ENCODE measurements at places on chromosomes 2 and 18.

- no peak for DNase-seq
Observed at GRCh38 chr2:235170536-235171521, 219.0 kb downstream of the SH3BP4 start.

GRCh38 chr2:234033174-234033573, 17.3 kb upstream of the SPP2 start:
- DNase-seq: no peak

DNA sequence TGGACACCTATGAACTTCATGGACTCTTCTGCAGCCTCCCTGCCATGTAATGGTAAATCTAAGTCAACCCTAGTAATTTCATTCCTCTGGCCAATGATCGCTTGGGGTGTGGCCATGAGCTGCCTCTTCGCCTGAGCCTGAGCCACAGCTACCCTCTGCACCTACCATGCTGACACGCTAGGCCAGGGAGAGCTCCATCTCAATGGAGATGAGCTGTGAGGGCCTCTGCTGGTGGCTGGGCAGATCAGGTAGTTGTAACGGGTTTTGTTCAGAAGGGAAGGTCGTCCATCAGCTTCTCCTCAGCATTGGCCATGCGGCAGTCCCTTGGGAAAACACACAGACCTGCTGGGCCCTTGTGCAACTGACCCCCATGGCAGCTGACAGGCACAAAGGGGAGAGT, 24.4 kb downstream of the MPHOSPH10 start:
- DNase-seq: peak; percentile 53

GRCh38 chr2:111702119-111702803, 181.7 kb downstream of the ANAPC1 start:
- peak; percentile 89 for DNase-seq

- DNase-seq: no peak
Observed at GRCh38 chr2:27507293-27507692, 10.7 kb downstream of the GCKR start.

- DNase-seq: no peak
Observed at GRCh38 chr2:237355701-237356100, 58.3 kb downstream of the COL6A3 start.

GRCh38 chr2:7070483-7070882, 153.3 kb downstream of the RNF144A start:
- DNase-seq: no peak

GRCh38 chr2:85011747-85012146, 40.8 kb downstream of the KCMF1 start:
- no peak for DNase-seq

Measured in hematopoietic multipotent progenitor cell treated with erythropoietin and hydrocortisone succinate and interleukin-3 and kit ligand, for 6 days (in vitro differentiated cells).